ENCODE measurements at places on chromosomes 7 and 10. TPM values are rescaled to one million over a fixed set of nuclear protein-coding genes. Genes with fewer than 3 reads are reported as not detected.

The TMEM176A gene
- total RNA-seq, result not detected

The XRCC2 gene
- total RNA-seq, result 0.30 TPM

The PLXNA4 gene
- total RNA-seq, result 1.6 TPM

The GBX1 gene
- total RNA-seq, result not detected

The SPDYE5 gene
- total RNA-seq, result not detected

The MALRD1 gene
- not detected for total RNA-seq

The ADAM22 gene
- 1.7 TPM for total RNA-seq

The ADRB1 gene
- total RNA-seq, result 1.2 TPM

The ATG9B gene
- 9.2 TPM for total RNA-seq

The GOLGA7B gene
- 5.1 TPM for total RNA-seq

The UCN3 gene
- not detected for total RNA-seq

The ASIC3 gene
- total RNA-seq, result 6.7 TPM

The ZNF117 gene
- 1.8 TPM for total RNA-seq

The FANK1 gene
- not detected for total RNA-seq

The KEL gene
- not detected for total RNA-seq

The GPR141 gene
- total RNA-seq, result not detected

The ZPBP gene
- not detected for total RNA-seq

The SDHAF3 gene
- total RNA-seq, result 4.6 TPM

The VAX1 gene
- not detected for total RNA-seq

The ZNF804B gene
- not detected for total RNA-seq

The PCDH15 gene
- not detected for total RNA-seq

Measured in CD8-positive, alpha-beta T cell (primary cell).